ENCODE measurements at places on chromosomes 12 and 14.
A peak's percentile ranks its signal among the peaks of the same experiment; 100 is the strongest.

- no peak for DNase-seq
Observed at GRCh38 chr14:27573018-27573417, 975.2 kb upstream of the NOVA1 start.

- DNase-seq, result peak; percentile 40
Observed at GRCh38 chr12:38892087-38892786, 13.2 kb downstream of the CPNE8 start.

DNA sequence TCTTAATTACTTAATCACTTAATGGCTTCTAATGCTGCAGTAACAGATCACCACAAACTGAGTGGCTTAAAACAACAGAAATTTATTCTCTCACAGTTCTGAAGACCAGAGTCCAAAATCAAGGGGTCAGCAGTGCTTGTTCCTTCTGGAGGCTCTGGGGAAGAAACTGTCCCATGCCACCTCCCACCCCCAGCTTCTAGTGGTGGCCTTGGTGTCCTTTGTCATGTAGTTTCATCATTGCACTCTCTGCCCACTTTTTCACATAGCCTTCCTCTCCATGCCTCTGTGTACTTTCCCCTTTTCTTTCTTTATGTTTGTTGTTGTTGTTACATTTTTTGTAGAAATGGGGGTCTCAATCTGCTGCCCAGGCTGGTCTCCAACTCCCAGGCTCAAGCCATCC, 16.1 kb upstream of the UBC start:
- DNase-seq, result peak; percentile 80

DNA sequence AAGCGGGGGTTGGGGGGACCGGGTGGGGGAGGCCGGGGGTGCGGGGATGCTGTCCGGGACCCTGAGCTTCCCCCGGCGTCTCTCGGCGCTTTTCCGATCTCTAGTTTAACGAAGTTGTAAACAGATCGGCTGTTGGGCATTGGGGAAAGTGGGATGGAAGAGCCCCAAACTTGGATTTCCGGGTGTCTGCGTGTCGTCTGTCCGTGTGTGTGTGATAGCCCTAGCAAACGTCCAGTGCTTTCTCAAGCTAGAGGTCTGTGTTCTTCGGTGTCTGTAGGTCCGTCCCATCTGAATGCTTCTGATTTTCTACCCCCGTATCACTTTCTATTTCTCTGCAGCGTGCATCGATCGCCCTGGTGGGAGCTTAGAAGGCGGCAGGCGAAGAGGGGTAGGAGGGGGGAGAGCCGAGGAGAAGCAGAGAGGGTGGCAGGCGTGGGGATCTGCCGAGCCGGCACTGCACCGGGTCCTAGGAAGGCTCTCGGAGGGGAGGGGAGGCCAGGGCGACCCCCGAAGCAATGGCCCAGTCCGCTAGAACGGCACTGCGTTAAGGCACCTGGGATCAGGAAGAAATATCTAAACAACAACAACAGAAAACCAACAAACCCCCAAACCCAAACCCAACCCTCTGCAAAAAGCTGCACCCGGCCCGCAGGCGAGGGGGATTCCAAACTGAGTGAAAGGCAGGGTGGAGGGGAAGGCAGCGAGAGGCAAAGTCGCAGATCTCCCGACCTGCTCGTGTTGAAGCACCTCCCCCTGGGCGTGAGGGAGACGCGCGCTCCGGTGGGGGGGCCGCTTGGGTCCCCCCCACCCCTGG, 1.0 kb downstream of the KCNA1 start:
- no peak for DNase-seq

- no peak for DNase-seq
Observed at GRCh38 chr14:95058491-95058890, 98.8 kb downstream of the DICER1 start.

DNA sequence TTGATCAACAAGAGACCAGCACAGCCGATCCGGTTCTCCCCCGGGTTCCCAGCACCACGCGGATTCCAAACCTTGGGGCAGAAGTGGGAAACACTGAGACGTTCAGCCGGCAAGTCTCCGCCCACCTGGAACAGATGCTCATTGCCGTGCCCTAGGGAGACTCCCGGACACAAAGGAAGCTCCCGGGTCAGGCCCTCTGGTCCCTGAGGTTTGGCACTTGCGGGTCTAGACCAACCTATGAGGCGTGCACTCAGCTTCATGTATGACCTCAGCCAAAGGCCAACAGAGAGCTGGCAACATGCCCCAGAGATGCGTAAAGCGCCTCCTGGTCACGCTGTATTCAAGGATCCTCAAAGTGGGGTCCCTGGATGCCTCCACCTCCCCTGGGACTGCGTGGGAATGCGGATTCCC, 2.5 kb downstream of the RIMBP2 start:
- DNase-seq, result no peak

- DNase-seq, result no peak
Observed at GRCh38 chr12:7150356-7150755, 20.2 kb downstream of the CLSTN3 start.

DNA sequence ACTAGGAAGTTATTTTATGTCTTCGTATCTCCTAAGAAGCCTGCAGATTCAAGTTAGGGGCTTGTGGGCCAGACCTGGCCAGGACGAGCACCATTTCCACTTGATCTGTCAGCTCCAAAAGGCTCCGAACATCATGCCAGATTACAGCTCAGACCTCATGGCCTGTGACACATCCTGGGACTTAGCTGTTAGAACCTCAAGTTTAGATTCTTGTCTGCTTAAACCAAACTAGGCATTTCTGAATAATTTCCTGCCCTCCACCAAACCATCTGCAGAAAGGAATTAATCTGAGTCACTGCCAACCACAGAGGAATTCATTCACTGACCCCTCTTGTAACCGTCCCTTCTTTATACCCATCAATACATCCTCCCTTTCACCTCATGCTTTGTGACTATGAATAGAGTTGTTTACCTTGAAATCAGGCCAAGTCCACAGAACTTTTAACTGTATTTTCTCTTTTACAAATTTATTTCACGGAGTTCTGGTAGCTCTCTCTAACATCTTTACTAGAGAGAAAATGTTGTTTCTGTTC, 120.3 kb downstream of the FBXL14 start:
- DNase-seq, result no peak

- DNase-seq, result no peak
Observed at GRCh38 chr12:59345406-59345805, 250.4 kb upstream of the SLC16A7 start.

GRCh38 chr12:63036974-63037335, 102.0 kb upstream of the PPM1H start:
- DNase-seq, result no peak

GRCh38 chr12:130804216-130804615, 34.8 kb downstream of the STX2 start:
- no peak for DNase-seq

GRCh38 chr14:95557832-95558231, 23.0 kb downstream of the GLRX5 start:
- DNase-seq, result no peak

- DNase-seq, result no peak
Observed at GRCh38 chr14:103735022-103735421, 19.4 kb downstream of the ZFYVE21 start.

- no peak for DNase-seq
Observed at GRCh38 chr14:104878582-104878981, 13.5 kb downstream of the CEP170B start.

DNA sequence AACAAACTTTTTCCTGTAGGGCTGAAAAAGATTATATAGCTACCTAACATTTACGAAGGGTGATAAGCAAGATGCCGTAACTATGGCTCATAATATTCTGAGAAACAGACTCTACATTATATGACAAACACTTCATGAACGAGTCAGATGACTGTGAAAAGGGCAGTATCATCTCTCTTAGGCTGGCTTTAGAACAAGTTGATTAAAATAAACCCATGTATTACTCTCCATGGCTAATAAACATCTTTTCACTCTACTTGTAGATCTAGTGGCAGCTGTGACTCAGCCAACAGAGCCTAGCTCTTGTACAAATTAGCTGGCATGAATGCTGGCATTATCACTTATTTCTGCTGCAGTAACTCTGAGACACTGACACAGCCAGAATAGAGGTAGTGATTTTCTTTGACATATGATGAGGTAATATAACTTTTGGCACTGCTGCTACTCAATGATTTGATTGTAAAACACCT, 47.1 kb downstream of the SLC2A13 start:
- DNase-seq, result no peak

- peak; percentile 53 for DNase-seq
Observed at GRCh38 chr12:131092901-131093603, 139.3 kb downstream of the ADGRD1 start.

DNA sequence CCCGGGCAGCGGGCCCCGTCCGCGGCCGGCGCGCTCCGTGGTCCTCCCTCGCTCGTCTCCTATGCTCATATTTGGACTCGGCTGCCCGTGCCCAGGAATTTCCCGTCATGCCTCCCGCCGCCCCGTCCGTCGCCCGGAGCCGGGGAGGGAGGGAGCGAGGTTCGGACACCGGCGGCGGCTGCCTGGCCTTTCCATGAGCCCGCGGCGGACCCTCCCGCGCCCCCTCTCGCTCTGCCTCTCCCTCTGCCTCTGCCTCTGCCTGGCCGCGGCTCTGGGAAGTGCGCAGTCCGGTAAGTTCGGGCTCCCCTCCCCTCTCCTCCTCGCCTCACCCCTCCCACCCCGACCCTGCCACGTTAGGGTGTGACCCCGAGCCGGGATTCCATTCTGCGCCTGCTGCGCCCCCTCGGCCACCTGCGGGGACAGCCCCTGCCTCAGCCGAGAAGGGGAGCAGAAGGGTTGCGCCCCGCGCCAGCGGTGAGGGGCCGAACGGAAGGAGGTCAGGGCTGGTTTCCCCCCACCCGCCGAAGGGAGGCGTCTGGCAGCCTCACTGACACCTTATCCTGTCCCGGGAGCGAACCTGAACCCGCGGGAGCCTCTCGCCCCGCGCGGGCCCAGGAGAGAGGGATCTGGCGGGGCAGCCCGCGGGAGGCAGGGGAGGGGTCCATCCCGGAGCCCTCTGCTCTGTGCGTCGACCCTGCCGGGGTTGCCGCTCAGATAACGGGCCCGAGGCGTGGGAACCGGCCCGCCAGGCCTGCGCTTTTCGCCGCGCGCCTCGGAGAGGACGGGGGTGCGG, at the start of gene MSRB3:
Gene MSRB3 (plus strand): TSS at position 108 of the 793 bp plus-strand sequence. CDS start 29,897 bp downstream, outside the sequence.
- peak; percentile 4 for DNase-seq

- DNase-seq, result no peak
Observed at GRCh38 chr12:51429700-51430099, 5.1 kb downstream of the SLC4A8 start.

DNA sequence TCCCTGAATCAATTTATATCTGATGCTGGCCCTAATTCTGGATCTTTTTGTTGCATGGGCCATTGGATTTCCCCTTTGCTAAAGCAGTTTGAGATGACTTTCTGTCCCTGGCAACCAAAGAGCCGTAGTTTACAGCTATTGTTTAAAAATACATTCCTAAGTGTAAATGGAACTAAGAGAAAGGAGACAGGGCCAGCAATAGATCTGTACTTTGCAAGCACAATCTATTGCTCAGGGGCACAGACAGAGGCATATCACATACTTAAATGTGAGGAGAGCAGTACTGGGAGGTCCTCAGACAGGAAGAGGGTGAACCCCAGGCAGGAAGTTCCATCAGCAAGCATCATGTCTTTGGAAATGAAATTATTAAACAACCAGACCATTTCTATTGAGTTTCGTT, 126.6 kb downstream of the ZFP36L1 start:
- DNase-seq, result peak; percentile 25

- DNase-seq, result no peak
Observed at GRCh38 chr12:132597333-132598316, 12.8 kb downstream of the LRCOL1 start.

- no peak for DNase-seq
Observed at GRCh38 chr12:20183563-20183962, 184.8 kb upstream of the PDE3A start.

GRCh38 chr14:49189375-49189774, 396.8 kb downstream of the RPS29 start:
- no peak for DNase-seq

DNA sequence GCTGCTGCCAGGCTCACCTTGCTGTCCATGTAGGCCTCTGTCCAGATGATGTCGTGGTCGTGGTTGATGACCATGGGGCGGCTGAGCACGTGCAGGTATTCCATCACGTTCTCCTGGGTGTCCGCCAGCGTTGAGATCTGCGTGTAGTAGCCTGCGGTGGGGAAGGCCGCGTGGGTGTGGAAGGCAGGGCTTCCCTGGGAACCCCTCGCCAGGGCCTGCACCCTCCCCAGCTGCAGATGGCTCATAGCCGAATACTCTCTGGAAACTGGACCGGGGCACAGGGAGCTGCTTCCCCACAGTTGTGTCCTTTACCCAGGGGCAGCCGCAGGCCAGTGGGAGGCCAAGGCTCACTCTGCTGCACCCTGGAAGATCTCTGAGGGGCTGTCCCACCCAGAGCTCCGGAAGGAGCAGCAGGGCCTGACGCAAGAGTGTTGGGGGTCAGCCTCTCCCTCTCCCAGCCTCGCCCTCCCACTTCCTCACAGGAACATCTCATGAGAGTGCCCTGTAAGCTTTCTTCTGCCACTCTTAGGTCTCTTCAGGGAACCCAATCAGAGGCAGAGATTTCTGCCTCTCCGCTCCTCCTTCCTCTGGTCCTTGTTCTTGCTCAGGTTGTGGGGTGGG, 35.5 kb downstream of the CACNA2D4 start:
- no peak for DNase-seq

GRCh38 chr12:131511391-131511802, 199.5 kb upstream of the SFSWAP start:
- peak; percentile 97 for DNase-seq

GRCh38 chr14:100011628-100012325, 53.4 kb upstream of the EVL start:
- DNase-seq, result no peak

DNA sequence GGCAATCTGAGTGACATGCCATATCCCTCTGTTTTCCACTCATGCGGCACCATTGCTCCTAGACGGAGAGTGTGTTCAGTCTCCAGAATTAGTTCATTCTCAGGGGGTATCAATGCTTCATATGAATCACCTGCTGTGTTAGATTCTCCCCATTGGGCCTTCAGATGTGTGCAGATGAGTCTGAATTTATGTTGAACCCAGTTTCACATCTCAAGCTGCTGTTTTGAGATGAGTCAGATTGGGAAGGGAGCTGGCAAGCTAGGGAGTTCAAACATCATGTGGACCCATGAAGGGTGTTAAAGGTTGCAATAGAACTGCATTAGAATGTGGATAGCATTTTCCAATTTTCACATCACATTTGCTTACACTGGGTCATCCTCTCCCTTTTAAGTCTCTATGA, 46.9 kb upstream of the KCNA1 start:
- no peak for DNase-seq

DNA sequence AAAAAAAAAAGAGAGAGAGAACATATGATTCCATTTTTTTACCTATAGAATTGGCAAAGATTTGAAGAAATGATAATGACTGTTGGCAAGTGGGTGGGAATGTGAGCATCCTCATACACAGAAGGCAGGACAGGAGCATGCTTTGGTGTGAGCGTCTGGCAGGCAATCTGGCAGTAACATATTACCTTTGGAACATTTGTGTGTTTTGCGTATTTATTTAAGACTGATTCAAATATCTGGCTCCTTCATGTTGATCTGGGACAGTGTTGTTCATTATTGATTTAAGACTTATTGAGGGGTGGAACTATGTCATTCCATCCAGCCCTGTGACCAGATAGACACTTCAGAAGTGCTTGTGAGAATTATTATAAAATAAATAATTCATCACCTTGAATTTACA, 53.1 kb downstream of the PPP1R36 start:
- DNase-seq, result no peak

GRCh38 chr12:100953217-100953616, 158.6 kb downstream of the ANO4 start:
- DNase-seq, result no peak
